Ovary (tissue), 10 donors: ENCODE measurements at places on chromosomes 2 and 18. TPM values are rescaled to one million over a fixed set of nuclear protein-coding genes. Genes with fewer than 3 reads are reported as not detected.

The DNAH6 gene
- 1.5 TPM for total RNA-seq

The PPP1R1C gene
- not detected for total RNA-seq

The SLC9A2 gene
- total RNA-seq: not detected

The YES1 gene
- 34.6 TPM for total RNA-seq

The AQP12B gene
- not detected for total RNA-seq

The RNU2-63P gene
- not detected for total RNA-seq

The PLCD4 gene
- total RNA-seq: 1.5 TPM

The TMEM198 gene
- total RNA-seq: 10.4 TPM
